HT-29 (cell line): ENCODE measurements at places on chromosomes 4 and X. TPM values are rescaled to one million over a fixed set of nuclear protein-coding genes. Genes with fewer than 3 reads are reported as not detected.

DNA sequence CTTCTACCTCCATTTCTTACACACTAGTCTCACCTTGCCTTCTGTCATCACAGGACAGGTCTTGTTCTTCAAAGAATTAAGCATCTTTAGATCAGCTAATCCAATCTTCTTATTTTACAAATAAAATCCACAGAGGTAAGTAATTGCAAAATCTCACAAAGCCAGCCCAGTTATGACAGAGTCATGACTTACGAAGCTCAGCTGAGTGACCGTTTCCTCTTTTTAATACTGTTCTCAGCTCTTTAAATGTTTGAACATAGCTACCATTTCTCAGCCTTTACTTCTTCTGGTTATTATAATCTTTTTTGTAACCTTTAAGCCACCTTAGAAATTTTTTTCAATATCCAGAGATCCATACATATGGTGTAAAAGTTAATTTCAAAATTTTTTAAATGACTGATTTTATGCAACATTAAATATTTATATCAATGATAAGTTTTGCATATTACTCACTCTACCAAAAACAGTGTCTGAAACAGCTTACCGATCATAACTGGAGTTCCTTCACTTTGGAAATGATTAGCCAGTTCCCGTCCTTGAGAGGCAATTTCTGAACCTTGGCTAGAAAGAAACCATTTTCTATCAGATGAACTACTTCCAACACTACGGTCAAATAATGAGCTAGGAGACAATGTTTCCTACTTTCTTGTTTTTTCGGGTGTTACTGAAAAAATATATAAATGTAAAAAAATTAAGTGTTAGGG, 8.8 kb downstream of the ANKRD37 start:
- DNase-seq, result no peak

- DNase-seq, result no peak
These were observed 1174.4 kb upstream of the PCDH10 start for GRCh38 chr4:131974730-131975129.

The PPP1R2C gene
- total RNA-seq, result not detected in 2 replicates

The TMEM156 gene
- total RNA-seq, result not detected in 2 replicates

The SPANXC gene
- not detected in 2 replicates for total RNA-seq

The PNMA6F gene
- total RNA-seq, result not detected in 2 replicates

The ARHGEF38 gene
- total RNA-seq, result 3.6 and 5.0 TPM in 2 replicates

DNA sequence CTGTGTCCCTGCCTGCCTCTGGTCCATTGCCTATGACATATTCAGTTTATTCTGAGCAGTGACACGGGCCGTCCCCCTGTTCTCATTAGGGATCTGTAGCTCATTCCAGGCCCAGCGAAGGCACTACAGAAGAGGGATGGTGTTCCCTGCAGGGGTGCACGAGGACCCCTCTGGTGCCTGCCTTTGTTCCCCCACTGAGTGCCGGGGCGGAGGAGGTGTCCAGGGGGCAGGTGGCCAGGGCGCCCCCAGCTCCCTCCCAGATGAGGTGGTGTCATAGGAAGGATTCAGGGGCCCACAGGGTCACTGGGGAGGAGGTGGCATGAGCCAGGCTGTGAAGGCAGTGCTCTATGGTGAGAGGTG, 61.0 kb downstream of the SORCS2 start:
- no peak for DNase-seq

- peak; percentile 45 for DNase-seq
These were observed at the start of gene USP11 for GRCh38 chrX:47232803-47233332. TSS of gene USP11 (plus strand) at chrX:47233009. CDS start at chrX:47233044, 35 bp downstream.

GRCh38 chr4:105198541-105198940, 51.9 kb downstream of the TET2 start:
- DNase-seq, result no peak

DNA sequence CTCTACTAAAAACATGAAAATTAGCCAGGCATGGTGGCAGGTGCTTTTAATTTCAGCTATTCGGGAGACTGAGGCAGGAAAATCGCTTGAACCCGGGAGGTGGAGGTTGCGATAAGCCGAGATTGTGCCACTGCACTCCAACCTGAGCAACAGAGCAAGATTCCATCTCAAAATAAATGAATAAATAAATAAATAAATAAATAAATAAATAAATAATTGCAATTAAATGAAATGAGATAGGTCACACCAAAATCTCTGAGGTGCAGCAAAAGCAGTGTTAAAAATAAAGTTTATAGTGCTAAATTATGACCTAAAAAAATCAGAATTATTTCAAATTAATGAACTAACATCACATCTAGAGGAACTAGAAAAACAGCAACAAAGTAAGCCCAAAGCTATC, 13.6 kb upstream of the CYLC1 start:
- no peak for DNase-seq

The PAGE1 gene
- not detected in 2 replicates for total RNA-seq

GRCh38 chr4:158895797-158896576, 127.2 kb downstream of the FNIP2 start:
- DNase-seq, result peak; percentile 13

DNA sequence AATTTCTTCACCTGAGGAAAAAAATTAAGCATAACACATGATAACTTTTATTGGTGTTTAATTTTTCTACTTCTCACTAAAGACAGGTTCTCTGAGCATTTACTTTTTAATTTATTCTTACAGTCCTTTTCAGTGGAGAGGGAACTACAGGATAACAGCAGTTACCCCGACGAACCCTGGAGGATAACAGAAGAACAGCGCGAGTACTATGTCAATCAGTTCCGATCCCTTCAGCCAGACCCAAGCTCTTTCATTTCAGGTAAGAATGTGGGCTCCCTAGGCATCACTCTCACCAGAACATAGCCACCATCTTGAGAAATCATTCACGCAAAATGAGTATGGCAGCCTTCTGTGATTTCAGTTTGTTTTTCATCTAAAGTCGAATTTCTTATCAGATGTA, 100.8 kb downstream of the REPS2 start:
- no peak for DNase-seq

The PCDH7 gene
- total RNA-seq, result 0.21 and 0.43 TPM in 2 replicates

- DNase-seq, result no peak
These were observed 20.1 kb upstream of the AP1S2 start for GRCh38 chrX:15874672-15875071.

The GPRASP2 gene
- 0.31 and 0.41 TPM in 2 replicates for total RNA-seq

The EREG gene
- 67.4 and 74.0 TPM in 2 replicates for total RNA-seq

- no peak for DNase-seq
These were observed 2.2 kb downstream of the IDUA start for GRCh38 chr4:988726-989721.

The UCHL1 gene
- total RNA-seq, result not detected in 2 replicates

DNA sequence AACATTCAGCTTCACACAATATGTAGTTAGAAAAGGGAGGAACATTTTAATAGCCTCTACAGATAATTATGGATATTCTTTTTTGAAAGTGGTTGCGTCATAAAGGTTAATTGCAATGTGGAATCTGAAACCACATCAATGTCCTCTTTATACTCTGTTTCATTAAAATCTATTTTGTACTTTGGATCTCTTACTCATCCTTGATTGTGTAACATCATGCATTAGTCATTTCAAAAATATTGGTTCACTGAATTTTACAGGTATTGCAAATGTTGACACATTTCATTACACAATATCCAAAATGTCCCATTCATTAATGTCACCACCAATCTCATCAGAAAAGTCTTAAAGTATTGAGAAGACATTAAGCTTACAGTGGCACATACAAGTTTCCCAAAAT, 62.7 kb upstream of the USP9X start:
- DNase-seq, result peak; percentile 57

The ETDA gene
- total RNA-seq, result not detected in 2 replicates

- DNase-seq, result no peak
These were observed 43.5 kb upstream of the CD99 start for GRCh38 chrX:2647627-2648026.

The FHIP1A gene
- total RNA-seq, result 1.8 and 2.2 TPM in 2 replicates

GRCh38 chr4:130403221-130403620, 1307.3 kb downstream of the C4orf33 start:
- peak; percentile 2 for DNase-seq

DNA sequence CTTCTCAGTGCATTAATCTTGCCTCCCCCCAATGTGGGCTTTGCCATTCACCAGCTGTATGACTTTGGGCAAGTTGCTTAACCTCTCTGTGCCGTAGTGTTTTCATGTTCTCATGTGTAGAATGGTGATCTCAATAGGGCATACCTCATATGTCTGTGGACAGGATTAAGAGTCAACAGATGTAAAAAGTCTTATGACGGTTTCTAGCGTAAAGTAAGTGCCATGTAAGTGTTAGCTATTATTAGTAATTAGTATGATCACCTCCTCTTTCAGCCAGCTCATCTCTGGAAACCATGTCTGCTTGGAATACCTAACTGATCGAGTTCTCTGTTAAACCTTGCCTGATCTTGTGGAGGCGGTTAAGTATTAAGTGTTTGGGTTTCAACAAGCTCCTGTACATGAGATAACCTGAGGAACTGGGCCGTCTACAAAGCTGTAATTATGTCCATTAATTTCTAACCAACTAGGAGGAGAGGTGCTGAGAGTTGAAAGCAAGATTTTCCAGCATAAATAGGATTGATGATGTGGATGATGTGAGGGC, 66.3 kb downstream of the TSC22D3 start:
- no peak for DNase-seq

DNA sequence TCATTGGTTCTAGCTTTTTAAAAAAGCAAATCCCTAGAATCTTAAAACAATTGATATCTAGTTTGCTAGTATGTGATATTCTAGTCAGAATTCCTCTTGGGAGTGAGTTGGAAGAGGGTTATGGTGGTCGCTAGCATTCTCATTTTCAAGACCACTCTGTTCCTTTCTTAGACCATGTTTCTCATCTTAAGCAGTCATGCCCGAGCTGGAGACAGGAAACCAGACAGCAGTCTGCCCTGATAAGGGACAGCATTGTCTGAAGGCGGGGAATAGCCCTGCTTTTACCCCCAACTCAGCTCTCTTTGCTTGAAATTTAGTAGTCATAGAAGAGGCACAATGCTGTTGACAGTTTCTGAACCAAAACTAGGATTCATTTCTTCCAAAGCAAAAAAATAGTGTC, 5.2 kb downstream of the KLF3 start:
- DNase-seq, result no peak

DNA sequence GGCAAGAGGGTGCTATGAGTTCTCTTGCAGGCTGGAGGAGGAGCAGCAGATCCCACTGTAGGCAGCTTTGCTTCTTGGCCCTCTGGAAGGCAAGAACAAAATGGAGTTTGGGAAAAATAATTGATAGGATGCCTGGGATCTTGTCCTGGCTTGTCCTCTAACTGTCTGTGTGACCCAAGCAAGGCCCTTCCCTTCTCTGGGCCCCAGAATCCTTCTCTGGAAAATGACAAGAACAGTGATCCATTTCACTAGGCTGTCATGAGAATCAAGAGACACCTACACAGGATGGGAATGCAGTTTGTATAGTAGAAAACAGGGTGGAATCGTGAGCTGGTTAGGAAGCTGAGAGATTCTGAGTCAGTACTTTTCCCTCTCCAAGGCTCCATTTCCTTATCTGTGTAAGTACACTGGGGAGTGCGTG, 133.3 kb downstream of the PJA1 start:
- peak; percentile 46 for DNase-seq

The POF1B gene
- 46.3 and 48.7 TPM in 2 replicates for total RNA-seq

The FAM53A gene
- total RNA-seq, result 2.4 and 2.6 TPM in 2 replicates

- DNase-seq, result no peak
These were observed 74.0 kb upstream of the INTU start for GRCh38 chr4:127558489-127559407.

- no peak for DNase-seq
These were observed 67.8 kb downstream of the SMC1A start for GRCh38 chrX:53354669-53355068.

DNA sequence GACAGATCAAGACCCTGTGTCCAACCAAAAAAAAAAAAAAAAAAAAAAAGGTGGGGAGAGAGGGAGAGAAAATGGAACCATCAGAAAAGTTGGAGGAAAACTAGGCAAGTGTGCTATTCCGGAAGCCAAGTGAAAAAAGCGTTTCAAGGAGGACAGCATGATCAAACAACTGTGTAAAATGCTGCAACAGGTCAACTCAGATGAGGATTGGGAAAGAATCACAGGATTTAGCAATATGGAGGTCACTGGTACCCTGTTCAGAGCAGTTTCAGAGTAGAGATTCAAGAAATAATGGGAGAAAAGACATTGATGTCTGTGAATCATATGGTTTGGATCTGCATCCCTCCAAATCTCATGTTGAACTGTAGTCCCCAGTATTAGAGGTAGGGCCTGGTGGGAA, 47.5 kb downstream of the TIGD4 start:
- no peak for DNase-seq

- peak; percentile 39 for DNase-seq
These were observed 370.0 kb downstream of the GPAT3 start for GRCh38 chr4:83905952-83906351.

DNA sequence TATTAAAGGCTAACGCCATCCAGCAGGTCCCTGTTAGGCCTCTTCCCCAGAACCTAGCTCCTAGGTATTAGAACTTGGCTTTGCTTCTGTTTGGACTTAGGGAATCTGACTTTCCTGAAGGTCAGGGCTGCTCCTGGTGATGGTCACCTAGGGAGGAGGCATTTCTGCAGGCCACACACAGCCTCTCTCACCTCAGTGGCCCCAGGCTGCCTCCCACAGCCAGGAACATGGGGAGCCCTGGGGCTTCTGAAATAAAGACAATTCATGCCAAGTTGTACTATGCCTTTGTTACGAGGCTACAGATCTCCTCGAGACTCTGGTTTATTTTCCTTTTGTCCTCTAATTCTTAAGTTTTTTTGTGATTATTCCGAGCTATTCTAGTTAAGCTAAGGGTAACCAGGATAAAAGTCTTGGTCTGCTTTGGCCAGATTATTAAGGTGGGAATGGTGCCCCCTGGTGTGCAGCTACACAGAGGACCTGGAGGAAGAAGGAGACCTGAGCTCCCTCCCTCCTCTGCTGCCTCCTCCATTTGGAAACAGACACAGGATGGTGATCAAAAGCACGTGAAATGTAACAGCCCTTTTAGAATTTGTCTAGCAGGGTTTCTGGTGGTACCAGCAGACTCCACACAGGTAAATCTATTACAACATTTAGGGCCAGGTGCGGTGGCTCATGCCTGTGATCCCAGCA, 131.0 kb downstream of the DCLK2 start:
- DNase-seq, result peak; percentile 71

DNA sequence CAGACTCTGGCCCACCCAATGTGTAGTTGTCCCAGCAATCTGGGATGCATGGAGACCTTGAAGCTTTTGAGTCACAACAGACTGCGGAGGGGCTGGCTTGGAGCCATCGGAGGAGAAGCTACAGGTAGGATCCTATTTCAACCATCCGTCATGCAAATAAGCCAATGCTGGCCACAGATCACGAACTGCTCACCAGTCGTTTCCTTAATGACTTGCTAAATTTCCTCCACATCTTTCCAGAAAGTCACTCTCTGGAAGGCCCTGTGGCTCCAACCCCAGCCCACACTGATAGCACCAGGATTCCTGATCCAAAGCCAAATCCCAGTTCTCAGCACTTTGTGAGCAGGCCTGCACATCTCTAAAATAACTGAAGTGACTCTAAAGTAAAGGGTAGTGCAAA, 321.3 kb downstream of the RAB28 start:
- no peak for DNase-seq
